ENCODE measurements at places on chromosomes 1 and 21. TPM values are rescaled to one million over a fixed set of nuclear protein-coding genes. Genes with fewer than 3 reads are reported as not detected.

Gene FABP3
- polyA plus RNA-seq = 91.7 TPM

Gene C1orf159
- polyA plus RNA-seq = 12.3 TPM

Gene MYOM3
- polyA plus RNA-seq = 27.0 TPM

Gene CNKSR1
- polyA plus RNA-seq = 10.7 TPM

Gene AMY2A
- polyA plus RNA-seq = 0.31 TPM

Gene KIF21B
- polyA plus RNA-seq = 2.6 TPM

- DNase-seq = no peak
Measured at GRCh38 chr1:94660258-94660657, 118.7 kb upstream of the F3 start.

- no peak for DNase-seq
Measured at GRCh38 chr1:103110701-103111100, 2.4 kb upstream of the COL11A1 start.

GRCh38 chr21:44984792-44985440 is 45.1 kb downstream of the SLX9 start:
- no peak for DNase-seq

- no peak for DNase-seq
Measured at GRCh38 chr1:240559781-240560180, 52.2 kb downstream of the GREM2 start.

- no peak for DNase-seq
Measured at GRCh38 chr1:103171041-103171590, 62.8 kb upstream of the COL11A1 start.

GRCh38 chr1:237879195-237879594 is 11.5 kb downstream of the ZP4 start:
- DNase-seq = no peak
